ENCODE measurements at places on chromosomes 16 and 17. TPM values are rescaled to one million over a fixed set of nuclear protein-coding genes. Genes with fewer than 3 reads are reported as not detected.
A peak's percentile ranks its signal among the peaks of the same experiment; 100 is the strongest.

- peaks cover 27% of the 10 kb centered on the region for H3K4me1 ChIP-seq
- H3K27ac ChIP-seq, result no peak overlapping the region
- no peak overlapping the region for H3K4me3 ChIP-seq
- H3K27me3 ChIP-seq, result no peaks in the 10 kb centered on the region
- DNase-seq, result no peak
Observed at GRCh38 chr16:67986949-67987348, 6.7 kb upstream of the DPEP3 start.

- H3K4me3 ChIP-seq, result no peak overlapping the region
- peaks cover 2% of the 10 kb centered on the region for H3K4me1 ChIP-seq
- no peak overlapping the region for H3K27ac ChIP-seq
- no peaks in the 10 kb centered on the region for H3K36me3 ChIP-seq
- H3K27me3 ChIP-seq, result peaks cover 17% of the 10 kb centered on the region
Observed at GRCh38 chr16:73028721-73029361, 19.1 kb downstream of the ZFHX3 start.

- H3K27me3 ChIP-seq, result no peaks in the 10 kb centered on the region
- DNase-seq, result no peak
- peaks cover 7% of the 10 kb centered on the region for H3K4me1 ChIP-seq
- H3K4me3 ChIP-seq, result no peak overlapping the region
- peaks cover 21% of the 10 kb centered on the region for H3K36me3 ChIP-seq
Observed at GRCh38 chr16:46808997-46809396, 22.0 kb downstream of the C16orf87 start.

- H3K4me1 ChIP-seq, result peaks cover 56% of the 10 kb centered on the region
- peaks cover 14% of the 10 kb centered on the region for H3K36me3 ChIP-seq
- no peaks in the 10 kb centered on the region for H3K27me3 ChIP-seq
- peak within 1 kb of the TSS; percentile 90 for H3K4me3 ChIP-seq
- peak within 1 kb of the TSS; percentile 94 for H3K27ac ChIP-seq
Observed at GRCh38 chr17:21284319-21285163, at the start of gene MAP2K3. TSS of gene MAP2K3 (plus strand) at chr17:21284711. CDS start at chr17:21284921, 210 bp downstream.

The BCAR1 gene
- not detected for total RNA-seq

GRCh38 chr16:68823401-68824135 is 19.8 kb upstream of the TANGO6 start:
- DNase-seq, result no peak
- no peaks in the 10 kb centered on the region for H3K36me3 ChIP-seq
- peaks cover 4% of the 10 kb centered on the region for H3K27me3 ChIP-seq
- no peaks in the 10 kb centered on the region for H3K4me1 ChIP-seq

- no peak for DNase-seq
- no peak overlapping the region for H3K4me3 ChIP-seq
- H3K27ac ChIP-seq, result no peak overlapping the region
- peaks cover 7% of the 10 kb centered on the region for H3K27me3 ChIP-seq
Observed at GRCh38 chr17:13646969-13647542, 45.3 kb upstream of the HS3ST3A1 start.

The TNFRSF13B gene
- total RNA-seq, result not detected

All from activated CD8-positive, alpha-beta T cell treated with anti-CD3 and anti-CD28 coated beads, Interleukin-2, amount 10 ng/mL, durations not matched to agents 7 days and 5 days (primary cell).